ENCODE measurements at places on chromosomes 16 and 17. TPM values are rescaled to one million over a fixed set of nuclear protein-coding genes. Genes with fewer than 3 reads are reported as not detected.

GRCh38 chr17:80425835-80426426, 11.0 kb downstream of the ENDOV start:
- H3K36me3 ChIP-seq, result no peaks in the 10 kb centered on the region
- no peak overlapping the region for H3K4me3 ChIP-seq
- peaks cover 8% of the 10 kb centered on the region for H3K4me1 ChIP-seq
- no peak overlapping the region for H3K27ac ChIP-seq
- no peak for DNase-seq

TBX2 gene
- 6.9 TPM for total RNA-seq

DNA sequence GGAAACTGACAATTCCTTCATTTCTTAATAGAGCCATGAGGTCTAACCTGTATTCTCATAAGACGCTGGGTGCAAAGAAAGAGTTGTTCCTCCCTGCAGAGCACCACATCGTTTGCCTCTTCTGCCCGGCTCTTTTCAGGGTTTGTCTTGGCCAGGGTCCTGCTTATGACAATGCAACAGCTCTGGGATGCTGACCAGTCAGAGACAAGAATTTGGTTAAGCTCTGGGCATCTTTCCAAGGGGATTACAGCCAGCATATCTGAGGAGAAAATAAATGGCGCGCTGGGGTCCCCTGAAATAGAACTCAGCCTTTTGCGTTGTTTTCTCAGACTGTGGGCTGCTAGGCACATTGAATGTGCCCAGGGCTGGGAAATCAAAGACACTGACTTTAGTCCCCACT, 128.6 kb downstream of the SHISA6 start:
- no peak overlapping the region for H3K4me3 ChIP-seq
- no peaks in the 10 kb centered on the region for H3K36me3 ChIP-seq

DNA sequence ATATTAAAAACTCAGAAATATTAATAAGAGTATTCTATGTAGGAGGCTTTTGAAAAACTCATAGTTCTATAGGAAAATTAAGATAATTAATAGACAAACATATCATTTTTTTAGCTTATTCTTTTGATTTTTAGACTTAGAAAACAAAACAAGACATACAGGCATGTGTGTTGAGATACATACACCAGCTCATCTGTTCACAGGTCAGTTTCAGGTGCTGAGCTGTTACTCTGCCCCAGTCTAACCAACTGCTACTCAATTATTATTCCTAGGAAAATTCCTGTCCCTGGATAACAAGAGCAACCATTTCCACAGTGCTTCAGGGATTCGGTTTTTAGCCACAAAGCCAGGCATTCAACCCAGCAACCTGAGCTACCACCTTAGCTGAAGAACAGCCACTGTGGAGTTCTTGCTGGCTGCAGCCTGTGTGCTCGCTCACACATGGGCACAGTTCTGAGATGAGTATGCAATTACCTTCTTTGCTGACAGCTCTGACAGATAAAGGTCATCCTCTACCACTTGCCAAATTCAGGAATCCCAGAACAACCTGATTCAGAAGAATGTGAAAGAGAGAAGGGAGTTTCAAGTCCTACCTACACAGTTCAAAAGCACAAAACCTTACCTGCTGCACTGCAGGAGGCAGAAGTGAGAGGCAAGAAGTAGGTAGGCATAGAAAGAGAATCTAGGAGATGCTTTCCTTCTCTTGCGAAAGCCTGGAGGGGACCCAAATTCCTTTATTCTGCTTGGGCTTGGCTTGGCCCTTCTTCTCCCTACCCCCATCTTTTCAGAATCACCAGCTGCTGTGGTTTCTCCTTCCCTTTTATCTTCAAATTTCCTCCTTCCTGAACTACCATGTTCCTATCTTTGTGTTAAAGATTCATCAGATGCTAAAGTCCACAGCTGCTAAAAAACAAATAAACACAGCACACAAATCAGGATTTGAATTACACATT, 62.7 kb downstream of the TEX2 start:
- H3K27ac ChIP-seq, result peak overlapping the region; percentile 12
- H3K4me1 ChIP-seq, result peaks cover 43% of the 10 kb centered on the region
- no peaks in the 10 kb centered on the region for H3K27me3 ChIP-seq
- H3K4me3 ChIP-seq, result no peak overlapping the region
- no peak for DNase-seq

- no peak overlapping the region for H3K27ac ChIP-seq
- no peak for DNase-seq
- no peaks in the 10 kb centered on the region for H3K4me1 ChIP-seq
- no peak overlapping the region for H3K4me3 ChIP-seq
- no peaks in the 10 kb centered on the region for H3K27me3 ChIP-seq
These were observed 17.0 kb downstream of the CLUH start for GRCh38 chr17:2694381-2695242.

GRCh38 chr16:5851393-5851982, 753.9 kb upstream of the EEF2KMT start:
- no peaks in the 10 kb centered on the region for H3K27me3 ChIP-seq
- no peaks in the 10 kb centered on the region for H3K4me1 ChIP-seq
- no peaks in the 10 kb centered on the region for H3K36me3 ChIP-seq
- H3K27ac ChIP-seq, result no peak overlapping the region

GNG13 gene
- total RNA-seq, result not detected

- H3K36me3 ChIP-seq, result no peaks in the 10 kb centered on the region
- no peak overlapping the region for H3K4me3 ChIP-seq
- no peaks in the 10 kb centered on the region for H3K4me1 ChIP-seq
- no peak for DNase-seq
- no peak overlapping the region for H3K27ac ChIP-seq
These were observed 1286.8 kb upstream of the CDH8 start for GRCh38 chr16:63323055-63323454.

DNA sequence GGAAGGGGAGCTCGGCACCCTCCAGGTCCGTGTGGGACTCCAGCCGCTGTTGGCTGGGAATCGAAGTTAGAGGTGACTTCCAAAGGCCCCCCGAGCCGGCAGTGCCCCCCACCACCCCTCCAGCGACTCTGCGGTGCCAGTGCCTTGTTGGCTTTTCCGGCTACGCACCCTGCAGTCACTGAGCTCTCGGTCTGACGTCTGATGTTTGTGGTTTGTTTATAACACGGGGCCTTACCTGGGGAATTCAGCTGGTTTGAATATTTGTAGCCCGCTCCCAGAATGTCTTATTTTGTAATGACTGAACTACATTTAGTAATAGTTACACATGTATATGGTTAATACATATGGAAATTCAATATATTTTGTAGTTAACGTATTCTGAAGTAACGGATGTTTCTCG, 7.1 kb upstream of the BAIAP3 start:
- H3K27me3 ChIP-seq, result no peaks in the 10 kb centered on the region
- H3K4me3 ChIP-seq, result no peak overlapping the region
- DNase-seq, result no peak
- H3K27ac ChIP-seq, result no peak overlapping the region
- peaks cover 11% of the 10 kb centered on the region for H3K36me3 ChIP-seq
- peaks cover 3% of the 10 kb centered on the region for H3K4me1 ChIP-seq

GRCh38 chr17:75945211-75945610, 4.4 kb upstream of the FBF1 start:
- no peaks in the 10 kb centered on the region for H3K27me3 ChIP-seq
- H3K4me1 ChIP-seq, result peaks cover 18% of the 10 kb centered on the region
- DNase-seq, result no peak
- H3K36me3 ChIP-seq, result peaks cover 25% of the 10 kb centered on the region

- H3K27me3 ChIP-seq, result no peaks in the 10 kb centered on the region
- peaks cover 15% of the 10 kb centered on the region for H3K4me1 ChIP-seq
- no peak overlapping the region for H3K27ac ChIP-seq
- no peak for DNase-seq
These were observed 12.8 kb upstream of the SKAP1 start for GRCh38 chr17:48442819-48443218.

DNA sequence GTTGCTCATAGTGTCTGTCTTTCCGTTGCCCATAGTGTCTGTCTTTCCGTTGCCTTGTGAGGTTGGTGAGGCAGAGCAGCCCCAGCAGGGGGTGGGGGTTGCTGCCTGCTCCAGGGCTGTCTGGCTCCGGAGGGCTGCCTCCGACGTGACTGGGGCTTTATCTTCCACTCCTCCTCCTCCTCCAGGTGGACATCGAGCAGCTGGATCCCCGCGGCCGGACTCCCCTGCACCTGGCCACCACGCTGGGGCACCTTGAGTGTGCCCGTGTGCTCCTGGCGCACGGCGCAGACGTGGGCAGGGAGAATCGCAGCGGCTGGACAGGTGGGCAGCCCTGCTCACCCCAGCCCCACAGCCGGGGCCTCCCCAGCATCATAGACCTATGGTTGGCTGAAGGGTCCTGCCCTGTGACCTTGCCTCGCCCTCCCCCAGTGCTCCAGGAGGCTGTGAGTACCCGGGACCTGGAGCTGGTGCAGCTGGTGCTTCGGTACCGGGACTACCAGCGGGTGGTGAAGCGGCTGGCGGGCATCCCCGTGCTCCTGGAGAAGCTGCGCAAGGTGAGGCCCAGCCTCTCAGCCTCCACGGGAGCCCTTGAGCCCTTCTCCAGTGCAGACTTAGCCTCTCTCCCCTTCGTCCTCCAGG, 14.7 kb downstream of the ANKRD13B start:
- no peak for DNase-seq
- no peak overlapping the region for H3K4me3 ChIP-seq
- no peak overlapping the region for H3K27ac ChIP-seq
- H3K36me3 ChIP-seq, result no peaks in the 10 kb centered on the region
- no peaks in the 10 kb centered on the region for H3K27me3 ChIP-seq

DNA sequence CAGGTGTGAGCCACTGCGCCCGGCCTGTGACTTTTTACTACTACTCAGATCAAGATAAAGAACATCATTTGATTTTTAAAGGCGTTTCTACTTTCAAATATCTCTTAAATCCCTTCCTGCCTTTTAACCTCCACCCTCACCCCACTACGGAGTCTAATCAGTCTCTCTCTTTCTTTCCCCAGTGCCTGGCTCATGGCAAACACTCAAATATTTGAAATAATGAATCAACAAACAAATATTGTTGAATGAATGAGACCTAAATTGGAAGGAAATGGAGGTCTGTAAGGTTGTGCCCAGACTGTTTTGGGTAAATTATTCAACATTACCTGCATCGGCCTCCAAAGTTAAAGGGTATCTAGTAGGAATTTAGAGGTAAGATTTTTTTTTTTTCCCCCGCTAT, 14.7 kb downstream of the COPZ2 start:
- H3K27me3 ChIP-seq, result no peaks in the 10 kb centered on the region
- peaks cover 37% of the 10 kb centered on the region for H3K4me1 ChIP-seq
- no peak overlapping the region for H3K4me3 ChIP-seq
- H3K27ac ChIP-seq, result no peak overlapping the region
- no peaks in the 10 kb centered on the region for H3K36me3 ChIP-seq

DNA sequence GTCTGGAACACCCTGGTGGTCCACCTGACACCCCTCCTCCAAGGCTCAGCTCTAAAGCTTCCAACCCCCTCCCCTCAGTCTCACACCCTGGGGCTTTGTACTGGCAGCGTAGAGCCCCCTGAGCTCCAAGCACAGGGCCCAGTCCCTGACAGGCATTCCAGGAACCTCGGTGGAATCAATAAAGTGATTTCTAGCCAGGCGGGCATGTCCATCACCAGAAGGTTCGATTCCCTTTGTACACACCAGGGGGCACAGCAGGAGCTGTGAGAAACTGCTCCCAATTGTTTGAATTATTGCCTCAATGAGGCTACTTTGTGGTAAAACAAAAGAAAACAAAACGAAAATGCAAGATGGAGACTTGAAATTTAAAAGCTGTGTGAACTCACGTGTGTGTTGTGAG, 51.8 kb downstream of the SMPD3 start:
- peak; percentile 84 for DNase-seq
- H3K27me3 ChIP-seq, result no peaks in the 10 kb centered on the region
- H3K27ac ChIP-seq, result no peak overlapping the region
